ENCODE measurements at places on chromosomes 6 and 20. TPM values are rescaled to one million over a fixed set of nuclear protein-coding genes. Genes with fewer than 3 reads are reported as not detected.

Gene NFKBIE
- 8.7 TPM for total RNA-seq

Gene CDYL
- 34.4 TPM for total RNA-seq

GRCh38 chr6:100100776-100101175 lies 106.8 kb upstream of the MCHR2 start:
- no peak for DNase-seq

DNA sequence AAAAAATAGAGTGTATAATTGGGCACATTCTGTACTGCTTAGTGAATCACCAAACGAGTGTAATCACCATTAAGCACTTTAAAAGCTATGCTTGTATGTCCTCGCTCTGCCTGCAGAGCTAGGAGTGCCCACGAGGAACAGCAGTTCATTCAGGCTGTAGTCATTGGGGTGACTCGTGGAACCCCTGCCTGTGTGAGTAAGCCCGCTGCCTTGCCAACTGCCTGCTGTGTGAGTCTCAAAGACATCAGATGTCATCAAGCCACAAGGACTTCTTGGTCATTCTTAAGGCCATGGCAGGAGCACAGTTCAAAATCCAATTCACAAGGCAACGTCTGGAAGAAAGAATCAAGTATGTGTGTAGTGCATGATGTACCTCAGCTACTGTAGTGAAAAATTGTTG lies 60.4 kb downstream of the FOXO3 start:
- no peak for DNase-seq

Gene SRXN1
- total RNA-seq = 39.1 TPM

Gene B3GALT4
- 7.5 TPM for total RNA-seq

DNA sequence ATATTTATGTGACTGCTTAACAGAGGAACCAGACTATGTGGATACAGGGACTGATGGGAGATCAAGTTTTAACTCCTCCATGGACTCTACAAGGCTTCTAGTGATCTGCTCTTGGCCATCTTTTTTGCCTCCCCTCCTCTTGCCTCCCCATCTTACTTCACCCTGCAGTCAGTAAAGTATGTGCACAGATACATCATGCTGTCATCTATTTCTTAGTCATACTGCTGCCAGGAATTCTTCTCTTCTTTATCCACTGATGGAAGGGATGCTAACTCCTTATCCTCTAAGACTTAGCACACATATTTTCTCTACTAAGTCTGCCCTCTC lies 27.6 kb upstream of the FAM83C start:
- DNase-seq = no peak

Gene TREML1
- not detected for total RNA-seq

Gene STMND1
- total RNA-seq = not detected

DNA sequence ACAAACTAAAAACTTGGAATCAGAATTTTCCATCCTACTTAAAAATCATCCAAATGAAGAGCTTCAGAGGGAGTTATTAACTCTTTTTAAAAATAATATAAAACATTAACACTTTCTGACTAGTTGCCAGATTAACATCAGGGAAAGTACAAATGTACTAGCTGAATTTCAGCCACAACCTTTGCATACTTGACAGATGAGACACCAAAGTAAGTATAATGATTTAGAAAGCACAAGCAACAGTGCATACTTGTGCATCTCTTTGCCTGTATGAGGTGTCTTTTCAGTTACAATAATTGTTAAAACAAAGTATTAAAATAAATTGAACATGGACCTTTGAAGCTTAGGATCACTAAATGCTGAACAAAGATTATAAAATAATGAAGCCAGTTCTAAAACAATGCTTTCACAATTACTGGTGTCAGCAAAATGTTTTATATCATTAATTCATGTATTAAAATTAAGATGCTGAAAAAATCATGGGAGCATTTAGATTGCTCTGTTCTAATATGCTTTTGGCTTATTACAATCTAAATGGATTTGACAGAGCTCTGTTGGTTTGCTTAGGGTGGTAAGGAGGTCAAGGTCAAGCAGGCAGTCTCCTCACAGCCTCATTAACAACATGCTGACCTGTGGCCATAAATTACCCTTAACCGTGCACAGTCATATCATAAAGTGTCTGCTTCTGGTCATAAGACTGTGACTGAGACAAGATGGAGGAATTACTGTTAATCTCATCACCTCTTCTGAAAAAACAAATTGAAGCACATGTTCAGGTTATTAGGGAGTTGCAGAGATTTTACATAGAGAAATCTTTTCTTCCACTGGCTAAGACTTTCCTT lies 15.1 kb downstream of the RNF217 start:
- no peak for DNase-seq

GRCh38 chr6:41503827-41504465 lies 42.2 kb upstream of the FOXP4 start:
- no peak for DNase-seq

- no peak for DNase-seq
These were observed 165.0 kb upstream of the SCGN start for GRCh38 chr6:25487012-25487411.

Gene RARS2
- 18.3 TPM for total RNA-seq

DNA sequence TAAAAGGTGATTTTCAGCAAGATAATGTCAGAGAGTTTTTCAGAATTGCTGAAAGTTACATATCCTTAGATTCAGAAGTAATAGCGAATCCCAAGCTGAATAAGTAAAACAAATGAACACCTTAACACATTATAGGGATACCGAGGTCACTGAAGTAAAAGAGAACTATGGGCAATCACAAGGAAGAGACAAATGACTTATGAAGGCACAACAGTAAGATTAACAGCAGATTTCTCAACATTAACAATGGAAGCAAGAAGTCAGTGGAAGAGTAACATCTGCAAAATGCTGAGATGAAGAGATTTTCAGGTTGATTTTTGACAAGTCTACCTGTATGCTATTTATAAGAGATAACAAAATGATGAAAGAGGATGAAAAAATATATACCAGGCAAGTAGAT lies 86.1 kb upstream of the EZR start:
- DNase-seq = no peak

GRCh38 chr6:2669067-2669700 lies 81.5 kb downstream of the MYLK4 start:
- no peak for DNase-seq

- no peak for DNase-seq
These were observed 5.8 kb downstream of the HMGA1 start for GRCh38 chr6:34242252-34243130.

Gene EYA4
- total RNA-seq = 20.0 TPM

Gene PRL
- total RNA-seq = not detected

GRCh38 chr6:136812174-136812573 lies 10.2 kb upstream of the PEX7 start:
- no peak for DNase-seq

DNA sequence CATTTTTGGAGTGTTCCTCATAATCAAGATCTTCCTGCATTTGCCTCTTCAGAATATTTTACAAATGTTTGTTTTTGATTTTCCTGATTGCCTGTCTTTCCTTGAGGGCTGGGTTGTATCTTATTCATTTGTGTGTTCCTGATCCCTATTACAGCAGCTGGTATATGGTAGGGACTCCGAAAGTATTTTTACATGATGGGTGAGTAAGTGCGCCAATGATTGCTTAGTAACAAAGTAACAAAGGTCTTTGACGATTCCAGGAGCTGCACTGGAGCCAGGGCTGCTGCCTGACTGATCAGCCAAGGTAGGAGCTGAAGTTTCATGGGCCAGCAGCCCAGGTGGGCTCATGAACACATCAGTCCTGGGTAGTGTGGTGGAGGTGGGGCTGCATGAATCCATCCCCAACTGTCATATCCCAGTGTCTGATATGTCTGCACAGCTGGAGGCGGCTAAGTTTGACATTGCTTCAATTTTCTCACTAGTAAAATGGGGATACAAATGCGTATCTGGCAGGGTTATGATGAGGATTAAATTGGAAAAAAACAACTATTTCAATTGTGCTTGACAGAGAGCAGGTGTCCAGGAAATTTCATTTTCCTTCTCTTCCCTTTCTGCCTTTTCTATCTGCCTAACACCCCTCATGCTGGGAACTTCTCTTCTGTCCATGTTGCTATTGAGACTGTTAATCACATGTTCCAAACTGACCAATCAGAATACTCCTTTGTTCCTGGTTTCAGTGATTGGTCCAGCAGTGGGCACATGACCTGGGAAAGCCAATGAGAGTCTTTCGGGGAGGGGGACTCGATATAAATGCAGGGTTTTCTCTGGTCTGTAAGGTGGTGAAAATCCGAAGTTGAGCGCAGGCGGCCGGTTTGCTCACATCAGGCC lies 90.7 kb downstream of the CDH26 start:
- DNase-seq = no peak

- no peak for DNase-seq
These were observed 3.7 kb downstream of the TREML2 start for GRCh38 chr6:41197234-41197633.

Gene FNDC11
- total RNA-seq = not detected

GRCh38 chr20:38104285-38104684 lies 60.8 kb downstream of the TGM2 start:
- DNase-seq = no peak

DNA sequence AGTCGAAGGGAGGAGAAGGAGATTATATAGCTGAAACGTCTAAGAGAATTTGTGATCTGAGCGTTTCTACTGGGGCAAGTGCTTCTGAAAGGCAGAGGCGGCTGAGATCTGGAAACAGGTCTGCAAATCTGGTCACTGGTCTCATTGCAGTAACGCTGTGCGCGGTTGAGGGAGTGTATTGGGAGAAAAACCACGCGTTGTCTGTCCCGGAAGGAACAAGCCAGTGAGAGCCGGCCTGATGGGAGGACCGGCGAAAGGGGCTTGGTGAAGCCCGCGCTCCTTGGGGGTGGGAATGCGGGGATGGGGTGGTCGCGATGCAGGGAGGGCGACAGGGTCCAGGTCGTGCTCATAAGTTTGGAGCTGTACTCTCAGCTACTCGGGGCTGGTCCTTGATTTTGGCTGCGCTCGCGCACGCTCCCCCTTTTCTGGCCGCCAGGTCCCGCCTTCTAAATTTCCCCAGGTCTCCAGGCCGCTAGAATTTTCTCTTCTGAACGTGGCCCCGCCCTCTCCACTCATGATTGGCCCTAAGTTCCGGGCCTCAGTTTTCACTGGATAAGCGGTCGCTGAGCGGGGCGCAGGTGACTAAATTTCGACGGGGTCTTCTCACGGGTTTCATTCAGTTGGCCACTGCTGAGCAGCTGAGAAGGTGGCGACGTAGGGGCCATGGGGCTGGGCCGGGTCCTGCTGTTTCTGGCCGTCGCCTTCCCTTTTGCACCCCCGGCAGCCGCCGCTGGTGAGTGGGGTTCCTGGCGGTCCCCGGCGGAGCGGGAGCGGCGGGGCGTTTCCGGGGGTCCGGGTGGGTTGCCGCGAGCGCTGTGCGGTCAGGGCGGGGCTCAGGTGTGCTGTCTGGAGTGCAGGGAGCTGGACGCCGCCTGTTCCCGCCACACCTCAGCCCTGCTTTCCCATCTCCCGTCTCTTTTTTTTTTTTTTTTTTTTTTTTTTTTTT lies at the start of gene MICB:
Gene MICB, plus strand, starts transcription at position 615 of the 946 bp plus-strand sequence. Its CDS starts 49 bp downstream, at position 664.
- peak; percentile 65 for DNase-seq

DNA sequence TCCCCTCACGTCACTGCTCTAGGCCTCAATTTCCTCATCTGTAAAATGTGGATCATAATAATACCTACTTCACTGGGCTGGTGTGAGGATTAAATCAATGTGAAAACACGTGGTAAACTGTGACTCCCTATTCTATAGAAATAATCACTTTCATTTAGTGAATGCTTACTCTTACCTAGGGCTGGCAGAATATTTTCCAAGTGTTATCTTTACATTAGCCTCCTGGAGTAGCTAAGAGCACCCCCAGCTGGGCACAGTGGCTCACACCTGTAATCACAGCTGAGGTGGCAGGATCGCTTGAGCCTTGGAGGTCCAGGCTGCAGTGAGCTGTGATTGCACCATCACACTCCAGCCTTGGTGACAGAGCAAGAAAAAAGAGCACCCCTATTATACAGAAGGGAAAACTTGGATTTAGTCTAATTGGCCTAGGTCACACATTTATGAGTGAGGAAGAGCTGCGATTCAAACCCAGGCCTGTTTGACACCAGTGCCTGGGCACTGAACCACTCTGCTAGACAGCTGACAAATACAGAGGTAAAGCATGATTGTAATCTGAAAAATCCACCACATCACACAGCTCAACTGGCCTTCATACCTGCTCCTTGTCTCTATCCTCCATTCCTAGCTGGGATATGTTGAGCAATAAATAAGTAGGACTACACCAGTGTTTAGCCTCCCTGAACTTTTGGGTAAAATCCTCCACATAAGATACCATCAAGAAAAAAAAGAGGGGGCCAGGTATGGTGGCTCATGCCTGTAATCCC lies 1.4 kb upstream of the SNTA1 start:
- DNase-seq = no peak

GRCh38 chr6:114194362-114195026 lies 148.3 kb downstream of the HS3ST5 start:
- peak; percentile 34 for DNase-seq

Gene C6orf132
- total RNA-seq = 1.8 TPM

DNA sequence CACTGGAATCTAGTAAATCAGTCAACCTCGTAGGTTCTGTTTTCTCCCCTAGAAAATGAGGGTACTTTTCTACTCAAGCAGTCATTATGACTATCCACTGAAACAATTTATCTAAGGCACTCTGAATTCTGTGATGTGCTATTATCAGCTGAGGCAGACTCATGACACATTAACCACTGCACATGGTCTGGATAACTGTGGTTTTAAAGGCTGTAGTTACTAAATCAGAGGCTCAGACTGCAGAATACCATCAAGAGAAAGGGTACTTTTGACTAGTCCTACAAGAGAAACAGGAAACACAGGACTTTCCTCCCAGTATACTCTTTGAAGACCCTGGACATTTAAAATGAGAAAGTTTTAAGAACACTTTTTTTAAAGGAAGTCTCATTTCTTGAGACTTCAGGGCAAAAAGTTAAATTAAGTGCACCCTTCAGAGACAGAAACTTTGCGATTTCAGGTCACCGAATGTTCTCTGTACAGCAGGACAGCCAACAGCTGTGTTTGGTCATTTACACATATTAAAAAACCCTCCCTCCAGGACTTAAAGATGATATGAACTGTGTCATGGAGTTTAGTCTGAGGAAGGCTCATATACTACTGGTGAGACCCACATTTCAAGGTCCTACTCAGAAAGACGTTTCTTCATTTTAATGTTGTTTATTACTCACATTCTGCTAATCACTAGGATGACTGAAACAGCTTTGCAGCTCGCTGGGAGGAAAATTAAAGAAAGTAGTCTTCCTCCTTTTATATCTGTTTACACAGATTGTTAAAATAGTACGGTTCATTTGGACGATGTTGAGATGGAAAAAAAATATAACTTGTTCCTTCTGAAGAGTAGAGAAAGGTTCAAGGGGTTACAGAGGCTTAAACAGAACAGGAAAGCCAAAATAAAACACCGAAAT lies 19.9 kb downstream of the ATXN1 start:
- no peak for DNase-seq

Gene C2
- total RNA-seq = 1.3 TPM

DNA sequence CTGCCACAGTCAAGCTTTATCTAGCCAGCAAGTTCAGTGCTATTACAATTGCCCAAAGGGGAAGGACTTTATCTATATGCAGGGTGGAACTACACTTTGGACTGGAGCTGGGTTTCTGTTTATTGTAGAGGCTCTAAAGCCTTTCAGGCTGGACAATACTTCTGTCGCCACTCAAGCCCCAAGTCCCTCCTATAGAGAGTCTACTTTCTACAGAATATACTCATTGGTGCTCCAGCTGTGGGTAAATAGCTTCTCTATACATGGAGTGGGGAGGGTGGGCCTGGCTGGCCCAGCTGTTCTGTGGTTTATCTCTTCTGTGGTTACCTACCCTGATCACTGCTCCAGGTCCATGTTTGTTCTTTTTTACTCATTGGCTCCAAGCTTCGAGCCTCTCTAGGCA lies 151.8 kb upstream of the MYLIP start:
- no peak for DNase-seq

- DNase-seq = no peak
These were observed 13.0 kb downstream of the GMDS start for GRCh38 chr6:2232445-2232844.
